ENCODE measurements at places on chromosomes 4 and X.

- no peaks in the 10 kb centered on the region for H3K4me1 ChIP-seq
- no peak for DNase-seq
- no peaks in the 10 kb centered on the region for H3K36me3 ChIP-seq
- H3K27me3 ChIP-seq, result no peaks in the 10 kb centered on the region
These were observed 444.3 kb upstream of the GRIA3 start for GRCh38 chrX:122739770-122740169.

DNA sequence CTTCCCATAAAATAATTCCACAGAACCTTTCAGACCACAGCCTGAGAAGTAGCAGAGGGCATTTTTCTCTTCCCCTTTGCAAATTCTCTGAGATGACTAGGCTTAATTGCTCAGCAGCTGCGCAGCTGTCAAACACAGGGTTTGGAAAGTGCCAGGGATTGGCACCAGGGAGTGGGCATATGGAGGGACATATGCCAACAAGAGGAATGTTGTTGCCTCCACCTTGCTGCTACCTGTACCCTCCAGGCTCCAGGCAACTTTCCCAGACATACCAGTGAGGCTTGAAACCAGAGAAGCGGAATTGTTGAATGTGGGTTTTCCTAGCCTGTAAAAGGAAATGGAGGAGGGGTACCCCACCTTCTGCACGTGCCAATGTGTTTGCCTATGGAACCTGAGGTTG, 256.2 kb upstream of the GPR101 start:
- no peaks in the 10 kb centered on the region for H3K27me3 ChIP-seq
- no peaks in the 10 kb centered on the region for H3K36me3 ChIP-seq
- H3K4me1 ChIP-seq, result no peaks in the 10 kb centered on the region
- DNase-seq, result no peak
- H3K27ac ChIP-seq, result no peak overlapping the region

DNA sequence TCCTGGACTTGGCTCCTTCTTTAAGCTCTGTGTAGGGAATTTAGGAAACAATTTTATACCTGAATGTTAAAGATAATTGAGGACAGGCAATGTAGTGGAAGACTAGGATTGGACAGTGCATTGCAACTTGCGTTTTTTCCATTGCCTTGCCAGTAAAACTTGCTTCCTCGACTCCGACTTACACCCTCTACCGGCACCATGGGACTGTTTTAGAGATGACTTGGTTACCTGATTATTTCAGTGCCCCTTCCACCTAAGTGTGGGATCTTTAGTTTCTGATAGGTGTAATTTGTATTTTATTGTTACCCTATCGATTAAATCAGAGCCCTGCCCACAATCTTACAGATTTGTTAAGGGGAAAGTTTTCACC, 1.2 kb downstream of the PRPS1 start:
- peaks cover 9% of the 10 kb centered on the region for H3K4me1 ChIP-seq
- DNase-seq, result no peak
- H3K36me3 ChIP-seq, result no peaks in the 10 kb centered on the region
- H3K27me3 ChIP-seq, result no peaks in the 10 kb centered on the region

DNA sequence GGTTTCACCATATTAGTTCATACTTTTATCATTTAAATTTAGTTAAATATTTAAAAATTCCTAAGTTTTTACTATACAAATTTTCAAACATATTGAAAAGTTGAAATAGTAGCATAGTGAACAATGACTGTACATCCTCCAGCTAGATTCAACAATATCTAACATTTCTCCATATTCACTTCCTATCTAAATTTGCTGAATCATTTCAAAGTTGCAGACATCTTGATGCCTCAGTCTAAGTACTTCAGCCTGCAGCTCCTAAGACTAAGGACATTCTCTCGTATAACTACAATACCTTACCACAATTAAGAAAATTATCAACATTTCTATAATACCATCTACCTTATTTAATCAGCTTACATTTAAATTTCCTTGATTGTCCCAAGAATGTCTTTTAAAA, 132.7 kb downstream of the TMEM164 start:
- no peaks in the 10 kb centered on the region for H3K27me3 ChIP-seq
- no peaks in the 10 kb centered on the region for H3K36me3 ChIP-seq
- no peaks in the 10 kb centered on the region for H3K4me1 ChIP-seq
- H3K4me3 ChIP-seq, result no peak overlapping the region
- no peak for DNase-seq
- H3K27ac ChIP-seq, result no peak overlapping the region

Measured in CD8-positive, alpha-beta memory T cell (primary cell).